GM12864 (cell line): ENCODE measurements at places on chromosomes 2 and 18.

DNA sequence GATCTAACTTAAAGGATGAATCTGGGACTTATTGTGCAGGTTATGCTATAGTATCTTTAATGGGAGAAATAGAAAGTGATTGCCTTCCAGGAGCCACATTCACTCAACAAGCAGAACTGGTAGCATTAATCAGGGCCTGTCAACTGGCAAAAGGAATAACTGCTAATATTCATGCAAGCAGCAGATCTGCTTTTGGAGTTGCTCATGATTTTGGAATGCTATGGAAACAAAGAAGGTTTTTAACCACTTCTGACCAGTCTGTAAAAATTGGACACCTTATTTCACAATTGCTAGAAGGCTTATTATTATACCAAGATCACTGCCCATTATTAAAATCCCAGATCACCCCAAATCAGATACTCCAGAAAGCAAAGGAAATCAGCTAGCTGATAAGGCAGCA, 200.4 kb downstream of the MREG start:
- no peak for DNase-seq

- no peak for DNase-seq
Measured at GRCh38 chr18:3793545-3793944, 343.6 kb downstream of the TGIF1 start.

DNA sequence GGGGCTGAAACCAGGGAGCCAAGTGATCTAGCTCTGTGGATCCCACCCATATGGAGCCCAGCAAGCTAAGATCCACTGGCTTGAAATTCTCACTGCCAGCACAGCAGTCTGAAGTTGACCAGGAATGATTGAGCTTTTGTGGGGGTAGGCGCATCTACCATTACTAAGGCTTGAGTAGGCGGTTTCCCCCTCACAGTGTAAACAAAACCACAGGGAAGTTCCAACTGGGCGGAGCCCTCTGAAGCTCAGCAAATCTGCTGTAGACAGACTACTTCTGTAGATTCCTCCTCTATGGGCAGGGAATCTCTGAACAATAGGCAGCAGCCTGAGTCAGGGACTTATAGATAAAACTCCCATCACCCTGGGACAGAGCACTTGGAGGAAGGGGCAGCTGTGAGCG, 96.7 kb downstream of the CCDC148 start:
- DNase-seq = no peak

- no peak for DNase-seq
Measured at GRCh38 chr2:10305715-10306114, 3.0 kb downstream of the HPCAL1 start.

DNA sequence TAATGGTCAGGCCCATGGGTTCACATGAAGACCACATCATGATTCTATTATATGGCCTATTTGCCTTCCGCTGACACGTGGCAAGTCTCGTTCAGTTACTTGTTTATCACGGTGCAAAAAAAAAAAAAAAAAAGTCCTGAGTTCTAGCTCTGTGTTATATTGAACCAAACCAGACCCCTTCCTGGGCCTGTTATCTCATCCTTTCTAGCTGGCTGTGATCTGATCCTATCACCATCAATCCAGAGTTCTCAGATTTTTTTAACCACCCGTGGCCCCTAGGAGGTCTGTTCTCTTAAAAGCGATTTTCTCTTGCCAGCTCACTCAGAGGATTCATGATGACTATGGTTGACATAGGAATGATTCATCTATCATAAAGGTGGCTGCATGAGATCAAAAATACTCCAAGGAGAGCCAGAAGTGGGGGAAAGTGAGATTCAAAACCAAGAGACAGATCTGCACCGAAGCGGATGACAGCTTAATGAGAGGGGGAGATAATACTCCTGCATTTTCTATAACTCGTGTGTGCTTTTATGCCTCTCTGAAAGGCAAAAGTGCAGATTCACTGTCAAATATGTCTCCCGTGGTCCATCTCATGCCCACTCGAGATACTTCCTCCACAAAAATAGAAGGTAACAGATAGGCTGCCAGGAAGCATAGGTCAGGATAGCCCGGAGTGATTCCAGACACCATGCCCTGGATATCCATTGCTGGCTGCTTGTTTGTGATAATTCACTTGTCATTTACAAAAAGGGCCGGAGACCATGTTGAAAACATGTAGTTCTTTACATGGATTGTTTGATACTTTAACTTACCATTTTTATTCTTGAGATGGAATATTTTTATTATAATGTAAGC, 505.7 kb upstream of the KLHL29 start:
- DNase-seq = no peak

GRCh38 chr18:8969639-8970390, 132.7 kb upstream of the NDUFV2 start:
- no peak for DNase-seq

DNA sequence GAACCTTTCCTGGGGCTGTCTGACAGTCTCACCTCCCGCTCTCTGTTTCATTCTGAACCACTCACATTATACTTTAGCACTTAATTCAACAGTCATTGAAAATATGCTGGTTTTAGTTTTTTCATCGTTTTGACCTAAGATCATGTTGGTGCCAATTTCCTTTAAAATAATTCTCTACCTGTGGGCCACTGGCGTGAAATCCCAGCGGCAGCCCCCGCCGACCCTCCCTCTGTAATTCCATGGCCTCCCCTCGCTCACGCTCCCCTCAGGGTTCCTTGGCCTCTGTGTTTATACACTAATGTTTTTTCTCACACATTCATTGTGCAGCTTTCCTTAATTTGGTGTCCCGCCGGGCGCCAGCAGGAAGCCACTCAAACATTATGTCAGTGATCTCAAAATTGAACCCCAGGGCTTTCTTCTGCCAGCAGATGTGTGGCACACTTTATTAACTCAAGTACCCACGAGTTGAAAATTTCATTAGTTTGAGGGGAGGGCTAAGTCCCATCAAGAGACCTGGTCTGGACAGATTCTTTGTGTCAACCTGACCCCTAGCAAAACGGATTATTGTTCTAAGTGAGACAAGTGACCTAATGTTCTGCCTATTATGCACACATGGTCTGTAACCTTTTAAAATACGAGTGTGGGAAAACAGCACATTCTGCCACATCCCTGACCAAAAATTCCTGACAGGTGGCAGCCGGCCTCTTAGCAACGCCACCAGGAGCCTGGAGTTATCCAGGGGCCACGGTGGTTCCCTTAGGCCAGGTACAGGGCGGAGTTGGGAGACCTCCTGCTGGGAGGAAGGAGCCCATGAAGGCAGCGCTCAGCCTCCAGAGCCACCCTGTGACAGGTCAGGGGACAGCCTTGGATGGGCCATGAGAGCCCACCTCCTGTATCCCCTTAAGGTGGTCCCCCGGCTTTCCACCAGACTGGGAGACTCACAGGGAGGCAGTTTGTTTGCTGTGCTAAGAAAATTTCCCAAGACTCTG, 53.1 kb downstream of the APOB start:
- DNase-seq = no peak

DNA sequence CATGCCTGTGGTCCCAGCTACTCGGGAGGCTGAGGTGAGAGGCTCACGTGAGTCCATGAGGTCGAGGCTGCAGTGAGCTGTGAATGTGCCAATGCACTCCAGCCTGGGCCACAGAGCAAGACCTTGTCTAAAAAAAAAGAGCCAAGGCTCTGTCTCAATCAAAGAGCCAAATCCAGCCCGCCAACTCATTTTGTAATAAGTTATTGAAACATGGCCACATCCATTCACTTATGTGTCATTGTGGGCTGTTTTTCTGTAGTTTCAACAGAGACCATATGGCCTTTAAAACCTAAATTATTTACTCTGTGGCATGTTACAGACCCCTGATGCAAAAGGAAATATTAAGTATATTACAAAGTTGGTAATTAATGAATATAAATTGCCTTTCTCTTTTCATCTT, 60.8 kb downstream of the GPR39 start:
- DNase-seq = no peak

- DNase-seq = no peak
Measured at GRCh38 chr2:70901227-70902066, 34.3 kb upstream of the ATP6V1B1 start.

GRCh38 chr18:22176420-22177326, 7.3 kb downstream of the GATA6 start:
- DNase-seq = no peak

- no peak for DNase-seq
Measured at GRCh38 chr2:113795405-113795920, 39.0 kb upstream of the SLC35F5 start.

GRCh38 chr18:23824240-23824639, 135.0 kb downstream of the LAMA3 start:
- DNase-seq = no peak

- DNase-seq = no peak
Measured at GRCh38 chr2:221791844-221792243, 219.7 kb upstream of the EPHA4 start.

GRCh38 chr2:72920318-72921087, 3.2 kb downstream of the EMX1 start:
- no peak for DNase-seq

- DNase-seq = no peak
Measured at GRCh38 chr2:16774980-16775898, 109.6 kb upstream of the CYRIA start.

DNA sequence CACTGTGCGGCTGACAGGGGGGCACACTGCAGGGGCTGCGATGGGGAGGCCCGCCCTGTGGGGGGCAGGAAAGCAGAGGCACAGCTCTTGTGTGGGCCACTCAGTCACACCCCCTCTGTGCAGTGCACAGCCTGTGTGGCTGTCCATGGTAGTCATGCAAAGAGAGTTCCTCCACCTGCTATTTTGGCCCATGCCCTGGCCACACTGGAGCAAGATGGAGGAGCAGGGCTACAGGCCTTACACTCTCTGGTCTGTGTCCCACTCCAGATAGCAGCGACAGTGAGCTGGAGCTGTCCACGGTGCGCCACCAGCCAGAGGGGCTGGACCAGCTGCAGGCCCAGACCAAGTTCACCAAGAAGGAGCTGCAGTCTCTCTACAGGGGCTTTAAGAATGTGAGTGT, 28.5 kb upstream of the FAHD2A start:
- DNase-seq = no peak

DNA sequence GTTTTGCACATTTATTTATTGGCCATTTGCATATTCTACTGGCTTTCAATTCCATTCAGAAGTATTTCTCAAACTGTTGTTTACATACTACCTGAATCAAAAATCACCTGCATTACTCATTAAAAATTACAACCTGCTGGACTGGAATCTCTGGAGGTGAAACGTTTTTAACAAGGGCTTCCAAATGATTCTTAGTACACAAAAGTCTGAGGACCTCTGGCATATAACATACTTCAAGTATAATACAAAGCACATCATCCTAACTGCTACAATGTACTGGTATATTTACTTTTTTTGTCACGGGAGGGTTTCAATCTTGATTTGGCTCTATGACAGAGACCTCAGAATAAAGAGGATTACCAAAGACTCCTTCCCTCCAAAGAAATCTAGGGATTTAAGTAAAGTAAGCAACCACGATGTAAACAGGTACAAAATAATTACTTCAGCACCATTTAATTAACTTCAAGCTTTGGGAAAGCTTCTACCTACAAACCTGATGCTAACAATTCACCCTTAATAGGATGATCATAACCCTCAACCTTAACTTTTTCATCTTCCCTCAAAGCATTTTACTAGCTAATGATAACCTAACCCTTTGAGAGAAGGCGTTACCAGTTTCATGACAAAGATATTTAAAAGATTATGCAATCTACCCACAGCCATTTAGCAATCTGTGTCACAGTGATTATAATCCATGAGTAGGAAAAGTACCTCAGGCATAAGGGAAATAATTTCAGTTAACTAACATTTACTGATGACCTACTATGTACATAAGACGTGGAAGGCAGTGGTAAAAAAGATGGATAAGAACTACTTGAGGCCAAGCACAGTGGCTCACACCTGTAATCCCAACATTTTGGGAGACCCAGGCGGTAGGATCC, 24.7 kb downstream of the ATAD2B start:
- no peak for DNase-seq

DNA sequence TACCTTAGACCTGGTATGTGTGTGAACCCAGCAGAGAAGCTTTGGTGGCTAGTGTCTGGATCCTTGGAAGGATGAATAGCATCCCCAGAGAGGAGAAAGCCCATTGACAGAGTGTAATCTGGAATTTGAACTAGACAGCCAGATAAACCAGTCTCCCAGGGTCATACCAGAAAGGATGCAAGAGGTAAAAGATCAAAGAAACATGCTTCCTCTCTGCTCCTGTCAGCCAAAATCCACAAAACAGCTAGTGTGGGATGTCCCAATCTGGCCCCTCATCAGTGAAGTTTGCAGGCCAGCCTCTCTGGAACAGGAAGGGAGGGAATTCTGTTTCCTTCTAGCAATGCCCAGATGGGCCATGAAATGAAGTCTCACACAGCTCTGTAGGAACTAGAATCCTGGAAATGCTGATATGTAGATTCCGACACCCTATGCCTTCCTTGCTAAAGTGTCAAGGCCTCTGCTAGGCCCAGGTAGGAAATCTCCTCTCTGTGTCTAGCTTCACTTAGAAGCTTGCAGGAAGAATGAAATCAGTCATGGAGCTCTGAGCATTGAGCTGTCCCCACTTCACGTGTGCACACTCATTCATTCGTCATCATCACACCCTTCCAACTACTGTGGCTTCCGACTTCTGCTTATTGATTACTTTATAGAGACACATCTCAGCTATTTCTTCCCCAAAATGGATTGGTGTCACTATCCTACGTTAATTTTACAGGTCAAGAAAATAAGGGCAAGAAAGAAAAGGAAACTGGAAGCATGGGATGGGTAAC, 38.0 kb downstream of the EVA1A start:
- no peak for DNase-seq
